ENCODE measurements at places on chromosomes 4 and X.
A peak's percentile ranks its signal among the peaks of the same experiment; 100 is the strongest.

GRCh38 chr4:8547912-8548730 is 32.1 kb upstream of the GPR78 start:
- no peak for DNase-seq

GRCh38 chr4:4872314-4872903 is 12.9 kb downstream of the MSX1 start:
- DNase-seq: no peak

- no peak for DNase-seq
Observed at GRCh38 chr4:132124624-132124974, 1024.5 kb upstream of the PCDH10 start.

DNA sequence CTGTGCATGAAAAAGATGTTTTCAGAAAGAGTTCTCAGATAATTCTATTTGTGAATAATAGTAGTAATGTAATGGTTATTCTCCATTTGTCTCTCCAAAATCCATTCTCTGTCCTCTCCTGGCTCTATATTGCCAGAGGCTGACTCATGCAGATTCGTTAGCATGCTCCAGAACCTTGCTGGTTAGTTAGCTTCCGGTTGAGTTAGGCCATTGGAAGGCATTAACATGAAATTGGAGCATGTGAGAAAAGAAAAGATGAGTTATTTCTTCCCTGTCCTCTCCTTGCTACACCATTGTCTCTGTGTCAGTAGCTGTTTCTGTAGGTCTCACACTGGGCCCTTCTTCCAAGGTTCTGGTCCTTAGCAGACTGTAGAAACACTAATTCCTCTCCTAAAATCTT is 23.5 kb upstream of the PRDM8 start:
- DNase-seq: no peak

- no peak for DNase-seq
Observed at GRCh38 chrX:15866147-15866546, 11.5 kb upstream of the AP1S2 start.

DNA sequence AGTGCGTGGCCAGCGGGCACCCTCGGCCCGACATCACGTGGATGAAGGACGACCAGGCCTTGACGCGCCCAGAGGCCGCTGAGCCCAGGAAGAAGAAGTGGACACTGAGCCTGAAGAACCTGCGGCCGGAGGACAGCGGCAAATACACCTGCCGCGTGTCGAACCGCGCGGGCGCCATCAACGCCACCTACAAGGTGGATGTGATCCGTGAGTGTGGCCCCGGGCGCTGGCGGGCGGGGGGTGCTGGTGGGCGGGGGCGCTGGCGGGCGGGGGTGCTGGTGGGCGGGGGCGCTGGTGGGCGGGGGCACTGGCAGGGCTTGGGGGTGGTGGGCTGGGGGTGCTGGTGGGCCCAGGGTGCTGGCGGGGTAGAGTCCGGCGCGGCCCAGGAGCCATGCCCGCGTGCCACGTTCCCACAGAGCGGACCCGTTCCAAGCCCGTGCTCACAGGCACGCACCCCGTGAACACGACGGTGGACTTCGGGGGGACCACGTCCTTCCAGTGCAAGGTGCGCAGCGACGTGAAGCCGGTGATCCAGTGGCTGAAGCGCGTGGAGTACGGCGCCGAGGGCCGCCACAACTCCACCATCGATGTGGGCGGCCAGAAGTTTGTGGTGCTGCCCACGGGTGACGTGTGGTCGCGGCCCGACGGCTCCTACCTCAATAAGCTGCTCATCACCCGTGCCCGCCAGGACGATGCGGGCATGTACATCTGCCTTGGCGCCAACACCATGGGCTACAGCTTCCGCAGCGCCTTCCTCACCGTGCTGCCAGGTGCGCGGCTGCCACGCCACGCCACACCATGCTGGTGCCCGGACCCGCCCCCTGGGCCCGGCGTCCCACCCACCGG is 12.7 kb downstream of the FGFRL1 start:
- DNase-seq: no peak

DNA sequence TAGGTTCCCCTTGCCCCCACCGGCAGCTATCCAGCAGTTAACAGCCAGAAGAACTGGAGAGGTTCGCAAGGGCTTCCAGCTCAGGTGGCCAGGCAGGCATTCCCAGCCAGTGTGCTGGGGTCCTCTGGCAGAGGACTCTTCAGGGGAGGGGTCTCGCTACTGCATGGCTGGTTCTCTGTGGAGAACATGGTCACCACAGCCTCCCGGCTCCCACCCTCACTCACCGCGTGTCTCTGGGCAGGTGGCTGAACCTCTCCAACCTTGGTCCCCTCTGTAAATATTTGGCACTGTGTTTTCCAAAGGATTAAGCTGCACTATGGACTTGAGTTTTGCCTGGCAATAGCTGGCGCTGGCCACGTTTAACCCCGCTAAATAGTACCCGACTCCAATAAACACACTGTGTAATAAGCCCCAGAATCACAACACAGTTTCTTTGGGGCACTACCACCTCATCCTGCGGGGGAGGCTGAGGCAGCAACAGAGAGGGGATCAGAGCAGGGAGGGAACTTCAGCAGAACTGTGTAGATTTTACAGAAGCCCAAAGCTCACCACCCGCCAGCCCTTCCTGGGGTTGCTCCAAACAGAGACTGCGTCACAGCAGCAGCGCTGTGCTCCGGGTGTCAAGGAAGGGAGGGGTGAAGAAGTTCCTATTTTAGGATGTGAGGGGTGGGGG is 15.2 kb downstream of the BCOR start:
- DNase-seq: no peak

DNA sequence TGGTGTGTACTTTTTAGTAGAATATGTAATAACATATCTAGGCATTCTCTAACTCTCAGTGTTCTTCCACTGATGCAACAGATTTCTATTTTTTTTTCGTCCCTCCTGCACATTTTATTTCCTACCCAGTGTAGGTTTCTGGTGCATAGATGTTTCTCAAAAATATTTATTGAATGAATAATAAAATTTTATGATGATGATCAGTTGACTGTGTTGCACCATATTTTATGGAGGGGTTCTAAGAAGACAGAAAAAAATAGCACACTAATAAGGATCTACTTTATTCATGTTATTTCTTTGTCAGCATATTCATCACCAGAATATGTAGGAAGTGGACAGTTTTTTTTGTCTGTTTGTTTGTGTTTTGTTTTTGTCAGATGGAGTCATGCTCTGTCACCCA is 2529.3 kb downstream of the ARAP2 start:
- no peak for DNase-seq

DNA sequence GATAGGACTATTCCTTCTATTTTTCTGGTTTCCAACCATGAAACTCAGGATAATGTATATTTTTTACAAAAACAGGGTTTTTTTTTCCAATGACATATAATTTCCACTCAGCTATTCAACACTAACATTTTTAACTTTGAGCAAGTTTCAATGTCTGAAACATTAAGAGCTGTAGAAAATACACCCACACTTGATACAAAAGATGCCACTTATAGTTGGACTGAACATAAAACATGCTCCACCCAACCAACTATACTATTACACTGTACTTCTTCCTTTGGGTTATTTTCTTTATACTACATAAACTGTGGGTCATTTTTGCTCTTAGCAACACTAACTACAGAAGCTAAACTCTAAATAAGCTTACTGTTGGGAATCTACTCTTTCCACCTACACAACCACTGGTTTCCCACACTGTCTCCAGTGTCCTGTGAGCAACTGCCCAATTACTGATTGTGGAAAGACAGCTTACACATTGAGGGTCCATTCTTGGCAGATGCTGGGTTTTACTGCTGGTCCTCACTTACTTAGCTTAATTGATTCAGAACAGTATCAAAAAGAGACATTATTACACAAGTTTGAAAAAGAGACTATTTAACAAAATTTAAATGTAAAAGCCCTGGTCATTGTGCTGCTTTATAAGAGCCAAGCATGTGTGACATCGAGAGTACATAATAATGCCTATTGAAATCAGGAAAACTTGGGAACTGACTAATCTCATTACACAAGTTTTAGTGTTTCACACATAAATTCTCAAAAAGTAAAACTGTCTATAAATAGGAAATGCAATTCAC is 6.3 kb downstream of the AMMECR1 start:
- DNase-seq: no peak

DNA sequence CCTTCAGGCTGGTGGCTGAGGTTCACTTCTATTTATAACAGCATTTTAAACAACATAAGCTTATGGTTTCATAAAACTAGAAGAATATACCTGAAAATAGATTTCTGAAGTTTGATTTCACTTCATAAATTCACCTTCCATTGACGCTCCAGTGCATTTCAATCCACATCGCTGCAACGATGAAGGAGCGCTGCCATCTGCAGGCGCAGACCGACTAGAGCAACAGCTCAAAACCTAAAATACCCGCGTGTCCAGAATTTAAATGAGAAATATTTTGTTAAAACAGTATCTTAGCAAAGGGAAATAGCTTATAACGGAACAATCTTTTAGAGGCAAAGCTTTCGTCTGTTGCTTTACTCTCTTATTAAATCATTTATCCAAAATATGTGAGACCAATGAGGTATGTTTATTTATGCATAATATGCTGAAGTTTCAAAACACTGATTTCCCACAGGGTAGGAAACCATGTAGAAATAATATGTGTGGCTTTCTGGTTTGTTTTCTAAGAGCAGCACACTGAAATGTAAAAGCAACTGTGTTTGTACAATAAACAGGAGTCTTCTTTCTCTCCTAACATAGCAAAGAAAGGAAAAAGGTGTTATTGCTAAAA is 816.4 kb upstream of the FRG1 start:
- DNase-seq: peak; percentile 26

GRCh38 chr4:176781739-176782100 is 11.0 kb downstream of the VEGFC start:
- no peak for DNase-seq

GRCh38 chrX:124507246-124507645 is 160.9 kb downstream of the SH2D1A start:
- peak; percentile 27 for DNase-seq

- DNase-seq: no peak
Observed at GRCh38 chr4:104099141-104099540, 379.4 kb upstream of the TACR3 start.

DNA sequence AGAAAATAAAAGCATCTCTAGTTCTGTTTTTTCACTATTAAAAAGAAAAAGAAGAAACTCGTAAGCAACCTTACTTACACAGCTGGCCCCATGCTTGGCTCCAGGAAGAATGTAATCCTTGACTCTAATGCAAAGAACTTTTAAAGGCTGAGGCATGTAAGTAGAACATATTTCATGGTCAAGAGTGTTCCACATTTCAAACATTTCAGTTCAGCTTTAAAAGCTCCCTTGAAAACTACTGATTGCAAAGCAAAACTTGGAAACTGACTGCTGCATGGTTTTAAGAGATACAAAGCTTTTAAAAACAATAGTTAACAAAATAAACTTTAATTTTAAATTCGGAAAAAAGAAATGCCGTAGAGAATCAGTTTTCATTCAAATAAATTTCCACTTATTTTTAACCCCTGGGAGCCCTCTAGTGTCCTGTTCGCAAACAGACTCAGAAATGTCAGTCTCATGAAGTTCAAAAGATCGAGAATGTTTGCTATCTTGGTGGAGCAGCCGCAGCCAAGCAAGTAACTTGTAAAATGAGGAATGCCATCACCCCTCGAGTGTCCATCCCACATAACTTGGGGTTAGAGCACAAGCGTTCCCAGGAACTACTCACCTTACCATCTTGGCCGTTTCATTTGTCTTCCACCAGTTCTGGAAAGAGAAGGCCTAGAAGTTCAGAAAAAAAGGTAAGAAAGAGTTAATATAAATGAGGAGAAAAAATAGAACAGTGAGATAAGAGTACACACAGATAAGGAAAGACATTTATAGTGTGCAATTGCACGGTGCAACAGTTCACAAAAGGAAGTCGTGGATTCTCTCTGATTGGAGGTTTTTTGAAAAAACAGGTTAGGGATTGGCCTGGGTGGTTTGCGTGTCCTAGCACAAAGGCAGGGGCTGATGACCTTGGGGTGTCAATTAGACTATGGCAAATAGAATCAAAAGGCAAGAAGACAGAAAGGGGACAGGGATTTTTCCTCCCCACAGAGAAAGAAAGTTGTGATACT is at the start of gene GASK1B:
Gene GASK1B, minus strand, starts transcription at position 765 of the 998 bp plus-strand sequence. CDS start 1,650 bp downstream, outside the sequence.
- no peak for DNase-seq

DNA sequence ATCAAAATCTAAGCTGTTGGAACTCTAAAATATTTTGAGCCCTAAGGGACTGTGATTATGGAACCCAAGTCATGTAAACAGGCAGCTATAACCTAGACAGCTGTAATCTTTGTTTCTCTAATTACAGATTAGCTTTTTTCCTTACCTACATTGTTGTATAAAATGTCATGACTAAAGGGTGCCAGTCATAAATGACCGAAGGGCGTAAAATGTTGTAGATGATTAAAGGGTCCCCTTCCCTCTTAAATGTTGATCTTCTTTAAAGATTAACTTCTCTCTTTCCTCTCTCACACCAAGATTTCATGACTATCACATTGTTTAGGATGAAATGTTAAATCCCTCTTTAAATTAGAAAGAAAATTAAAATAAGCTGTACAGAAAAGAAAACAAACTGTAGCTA is 659.4 kb upstream of the NR3C2 start:
- no peak for DNase-seq

- DNase-seq: no peak
Observed at GRCh38 chr4:184616633-184617551, 32.4 kb downstream of the CASP3 start.

GRCh38 chrX:87663421-87663820 is 145.8 kb downstream of the KLHL4 start:
- DNase-seq: no peak
